ENCODE measurements at places on chromosomes 1 and 21.

- no peak for DNase-seq
These were observed 935.2 kb downstream of the PLA2G4A start for GRCh38 chr1:187763976-187764375.

DNA sequence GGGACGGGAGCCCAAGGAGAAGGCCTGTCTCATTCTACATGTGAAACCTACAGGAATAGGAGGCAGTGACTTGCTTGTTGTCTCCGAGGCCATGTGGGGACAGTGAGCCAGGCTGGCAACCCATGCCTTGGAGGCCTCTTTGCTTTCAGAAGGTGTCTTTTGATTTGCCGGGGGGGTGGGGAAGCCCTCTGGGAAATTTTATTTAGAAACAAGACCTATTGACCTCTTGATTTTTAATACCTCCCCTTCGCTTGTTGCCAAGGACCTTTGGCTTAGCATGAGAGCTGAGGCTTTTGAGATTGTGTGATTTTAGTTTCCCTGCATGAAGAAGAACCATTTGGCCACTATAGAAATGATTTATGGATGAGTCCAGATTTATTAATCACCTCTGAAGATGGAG is 4.1 kb downstream of the ARMH1 start:
- DNase-seq = no peak

DNA sequence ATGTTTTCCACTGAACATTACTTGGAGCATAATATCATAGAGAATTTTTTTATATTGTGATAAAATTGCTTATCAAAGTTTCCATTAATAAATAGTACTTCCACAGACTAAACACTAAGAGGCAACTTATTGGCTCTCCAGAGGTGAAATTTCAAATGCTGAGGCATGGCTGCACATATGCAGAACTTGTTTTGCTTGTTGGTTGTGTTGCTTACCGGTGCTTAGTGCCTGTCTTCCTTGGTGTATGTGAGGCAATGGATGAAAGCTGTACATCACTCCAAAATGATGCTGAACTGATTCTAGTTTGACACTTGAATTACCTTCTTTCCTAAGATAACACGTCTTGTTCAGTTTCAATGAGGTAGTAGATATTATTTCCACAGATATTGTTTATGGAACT is 29.8 kb upstream of the GPR52 start:
- DNase-seq = no peak

DNA sequence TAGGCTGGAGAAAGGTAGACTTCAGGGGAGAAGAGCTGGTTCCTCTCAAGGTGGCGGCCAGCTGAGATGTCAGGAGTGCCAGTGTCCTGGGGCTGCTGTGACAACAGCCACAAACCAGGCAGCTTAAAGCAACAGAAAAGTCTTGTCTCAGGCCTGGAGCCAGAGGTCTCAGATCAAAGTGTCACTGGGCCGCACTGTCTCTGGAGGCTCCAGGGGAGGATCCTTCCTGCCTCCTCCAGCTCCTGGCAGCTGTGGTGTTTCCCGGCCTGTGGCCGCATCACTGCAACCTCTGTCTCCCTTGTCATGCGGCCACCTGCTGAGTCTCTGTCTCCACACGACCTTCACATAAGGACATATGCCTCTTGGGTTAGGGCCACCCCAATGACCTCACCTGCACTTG is 24.4 kb upstream of the TSPEAR start:
- DNase-seq = no peak

- no peak for DNase-seq
These were observed 142.3 kb upstream of the EDN2 start for GRCh38 chr1:41626616-41627375.

DNA sequence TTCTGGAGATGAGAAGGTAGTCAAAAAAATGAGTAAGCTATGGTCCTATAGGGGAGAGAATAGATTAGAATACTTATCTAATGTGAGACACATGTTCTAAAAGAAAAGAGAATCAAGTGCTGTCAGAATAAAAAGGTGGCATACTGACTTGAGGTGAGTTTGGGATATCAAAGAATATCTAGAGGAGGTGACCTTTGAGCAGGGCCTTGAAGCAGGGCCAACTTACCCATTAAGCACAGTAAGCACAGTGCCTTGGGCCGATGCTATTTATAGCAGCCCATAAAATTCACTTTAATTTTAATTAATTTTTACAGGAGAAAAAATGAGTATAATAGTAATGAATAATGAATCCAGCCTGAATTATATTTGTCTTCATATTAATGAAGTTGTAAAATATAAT is 92.2 kb downstream of the XPR1 start:
- no peak for DNase-seq

- no peak for DNase-seq
These were observed 36.5 kb downstream of the PUM1 start for GRCh38 chr1:31029026-31029425.

DNA sequence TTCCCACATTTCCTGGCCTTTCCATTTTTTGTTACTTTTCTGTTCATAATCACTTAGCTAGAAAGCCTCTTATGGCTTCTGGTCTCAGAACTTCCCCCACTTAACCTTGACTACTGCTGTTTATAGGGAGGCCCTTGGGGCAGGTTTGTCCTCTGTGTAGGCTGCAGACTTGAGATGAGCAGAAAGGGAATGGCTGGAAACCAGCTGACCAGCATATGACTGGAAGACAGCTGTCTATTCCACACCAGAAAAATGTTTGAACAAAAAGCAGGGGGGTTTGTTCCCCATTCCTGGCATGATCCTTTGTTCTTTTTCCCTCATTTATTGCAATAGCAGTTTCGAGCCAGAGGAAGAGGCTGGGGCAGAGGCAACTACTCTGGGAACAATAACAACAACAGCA is 4.9 kb upstream of the SH3D21 start:
- no peak for DNase-seq

GRCh38 chr1:59041646-59042277 is 255.1 kb upstream of the FGGY start:
- no peak for DNase-seq

GRCh38 chr1:65421351-65422025 is 1.0 kb downstream of the LEPR start:
- DNase-seq = no peak

- DNase-seq = no peak
These were observed 79.5 kb upstream of the GREM2 start for GRCh38 chr1:240691501-240691900.

- DNase-seq = no peak
These were observed 1.6 kb downstream of the PUSL1 start for GRCh38 chr1:1310109-1310385.

DNA sequence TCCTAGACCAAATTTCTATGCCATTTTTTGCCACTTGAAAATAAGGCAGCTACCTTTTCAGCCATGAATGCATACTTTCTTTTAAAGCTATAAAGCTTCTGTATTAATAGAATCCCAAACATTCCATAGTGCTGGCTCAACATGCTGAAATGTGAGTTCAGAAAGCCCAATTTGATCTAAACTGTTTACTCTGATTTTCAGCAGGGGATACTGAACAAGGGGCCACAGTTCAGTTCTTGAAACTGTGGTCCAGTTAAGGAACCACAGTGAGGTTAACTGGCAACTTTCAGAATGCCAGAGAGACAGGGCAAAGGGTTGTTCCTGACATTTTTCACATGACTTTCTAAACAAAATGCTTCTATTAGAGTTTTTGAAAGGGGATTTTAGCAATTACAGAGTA is 85.7 kb upstream of the COL11A1 start:
- no peak for DNase-seq

GRCh38 chr1:17437580-17438317 is 1.7 kb downstream of the RCC2 start:
- DNase-seq = no peak

- no peak for DNase-seq
These were observed 134.7 kb downstream of the KAZN start for GRCh38 chr1:14733048-14733778.

DNA sequence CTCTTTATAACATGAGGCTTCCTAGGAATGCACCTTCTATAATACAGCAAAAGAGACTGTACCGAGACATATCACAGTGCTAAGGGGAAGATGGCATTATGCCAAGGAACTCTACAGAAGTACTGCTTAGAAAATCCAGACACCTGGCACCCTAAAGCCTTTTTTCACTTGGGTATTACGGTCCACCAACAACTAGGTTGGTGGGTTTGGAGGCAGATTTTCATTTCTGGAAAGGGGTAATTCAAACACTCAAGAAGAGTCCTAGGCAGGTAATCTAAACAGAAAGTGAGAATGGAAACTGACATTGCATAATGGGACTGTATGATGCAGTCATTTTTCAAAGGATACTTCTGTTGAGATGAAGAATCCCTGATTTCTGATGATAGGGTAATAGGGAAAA is 19.6 kb downstream of the SCMH1 start:
- DNase-seq = no peak

DNA sequence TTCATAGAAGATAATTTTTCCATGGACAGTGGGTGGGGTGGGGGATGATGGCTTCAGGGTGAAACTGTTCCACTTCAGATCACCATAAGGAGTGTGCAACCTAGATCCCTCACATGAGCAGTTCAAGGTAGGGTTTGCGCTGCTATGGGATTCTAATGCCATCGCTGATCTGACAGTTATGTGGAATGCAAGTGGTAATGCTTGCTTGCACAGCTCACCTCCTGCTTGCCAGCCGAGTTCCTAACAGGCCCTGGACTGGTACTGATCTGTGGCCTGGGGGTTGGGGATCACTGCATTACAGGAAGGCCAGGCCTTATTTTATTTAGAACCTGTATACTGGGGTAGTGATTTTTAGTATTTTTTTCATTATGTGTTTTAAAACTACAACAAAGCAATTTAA is 22.0 kb downstream of the MAN1A2 start:
- no peak for DNase-seq

- DNase-seq = no peak
These were observed 21.9 kb downstream of the UBASH3A start for GRCh38 chr21:42425591-42425990.

- peak; percentile 95 for DNase-seq
These were observed 28.6 kb downstream of the AKNAD1 start for GRCh38 chr1:108828074-108828961.

DNA sequence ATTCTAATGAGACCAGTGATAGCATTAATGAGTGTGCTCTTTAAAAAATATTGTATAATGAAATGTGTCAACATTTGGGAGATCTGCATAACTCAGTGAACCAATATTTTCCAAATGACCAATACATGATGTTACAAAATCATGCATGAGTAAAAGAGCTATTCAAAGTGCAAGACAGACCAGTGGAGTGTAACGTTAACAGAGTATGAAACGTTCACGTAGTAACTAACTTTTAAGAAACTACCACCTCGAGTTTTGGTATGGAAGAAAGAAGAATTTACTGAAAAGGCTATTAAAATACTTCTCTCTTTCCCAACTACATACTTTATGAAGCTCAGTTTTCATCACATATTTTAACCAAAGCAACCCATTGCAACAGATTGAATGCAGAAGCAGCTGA is 9.6 kb upstream of the SLC6A9 start:
- DNase-seq = no peak

DNA sequence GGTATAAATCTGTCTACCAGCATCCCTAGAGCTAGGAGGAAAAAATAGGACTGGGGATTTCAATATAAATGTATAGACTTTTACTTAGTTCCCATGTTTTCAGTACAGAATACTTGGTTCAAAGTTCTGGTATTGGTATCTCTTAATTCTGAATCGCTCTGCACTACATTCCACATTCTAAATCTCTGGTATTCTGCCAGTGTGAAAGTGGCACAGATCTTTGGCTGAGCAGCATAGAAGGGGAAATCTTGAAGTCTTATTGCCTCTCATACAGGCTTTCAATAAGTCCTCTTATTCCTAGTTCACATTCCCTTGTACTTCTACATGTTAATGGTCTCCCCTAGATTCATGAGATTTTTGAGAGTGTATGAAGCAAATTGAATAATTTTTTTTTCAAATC is 74.0 kb upstream of the HSPA13 start:
- no peak for DNase-seq

GRCh38 chr1:207077470-207078377 is 10.9 kb upstream of the C4BPB start:
- no peak for DNase-seq

GRCh38 chr1:41658431-41659158 is 174.1 kb upstream of the EDN2 start:
- DNase-seq = no peak

- DNase-seq = no peak
These were observed 98.4 kb upstream of the KAZN start for GRCh38 chr1:14500041-14500440.

- no peak for DNase-seq
These were observed 27.2 kb upstream of the TDRD10 start for GRCh38 chr1:154474802-154475201.

- no peak for DNase-seq
These were observed 35.2 kb downstream of the SLC37A1 start for GRCh38 chr21:42548687-42549406.

- no peak for DNase-seq
These were observed 12.0 kb downstream of the PRDX6 start for GRCh38 chr1:173489149-173489600.

GRCh38 chr21:37473491-37473890 is 106.9 kb downstream of the DYRK1A start:
- DNase-seq = no peak

DNA sequence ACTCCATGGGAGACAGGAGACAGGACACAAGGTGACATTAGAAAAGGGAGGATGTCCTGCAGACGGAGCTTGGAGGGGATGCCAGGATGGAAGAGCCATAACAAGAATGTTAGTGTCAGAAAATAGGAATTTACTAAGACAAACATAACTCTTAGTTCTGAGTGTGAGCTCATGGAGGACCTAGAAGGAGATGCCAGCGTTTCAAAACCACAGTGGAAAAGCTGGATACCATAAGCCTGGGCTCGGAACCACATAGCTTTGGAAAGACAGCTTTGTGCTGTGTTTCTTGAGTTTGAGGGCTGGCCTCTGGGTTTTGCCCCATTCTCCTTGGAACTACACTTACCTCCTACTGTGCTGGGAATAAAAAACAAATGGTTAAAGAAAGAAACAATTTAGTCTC is 128.4 kb downstream of the S1PR1 start:
- DNase-seq = peak; percentile 37

DNA sequence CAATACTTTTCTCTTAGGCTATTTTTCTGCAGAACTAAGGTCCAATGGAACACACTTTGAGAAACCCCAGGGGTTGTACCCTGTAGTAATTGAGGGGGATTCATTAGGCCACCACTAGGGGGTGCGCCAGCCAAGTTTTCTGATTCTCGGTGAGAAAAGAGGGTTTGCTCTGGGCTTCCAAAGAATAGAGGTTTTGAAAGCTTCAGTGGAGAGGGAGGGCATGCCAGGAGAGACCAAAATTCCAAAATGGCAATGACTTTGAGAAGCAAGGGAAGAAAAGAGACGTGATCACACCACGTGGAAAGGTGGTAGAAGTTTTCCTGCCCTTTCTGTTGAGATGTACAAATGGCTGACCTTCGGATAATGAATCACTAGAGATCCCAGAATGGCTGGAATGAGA is 323.3 kb downstream of the RPS6KC1 start:
- no peak for DNase-seq

DNA sequence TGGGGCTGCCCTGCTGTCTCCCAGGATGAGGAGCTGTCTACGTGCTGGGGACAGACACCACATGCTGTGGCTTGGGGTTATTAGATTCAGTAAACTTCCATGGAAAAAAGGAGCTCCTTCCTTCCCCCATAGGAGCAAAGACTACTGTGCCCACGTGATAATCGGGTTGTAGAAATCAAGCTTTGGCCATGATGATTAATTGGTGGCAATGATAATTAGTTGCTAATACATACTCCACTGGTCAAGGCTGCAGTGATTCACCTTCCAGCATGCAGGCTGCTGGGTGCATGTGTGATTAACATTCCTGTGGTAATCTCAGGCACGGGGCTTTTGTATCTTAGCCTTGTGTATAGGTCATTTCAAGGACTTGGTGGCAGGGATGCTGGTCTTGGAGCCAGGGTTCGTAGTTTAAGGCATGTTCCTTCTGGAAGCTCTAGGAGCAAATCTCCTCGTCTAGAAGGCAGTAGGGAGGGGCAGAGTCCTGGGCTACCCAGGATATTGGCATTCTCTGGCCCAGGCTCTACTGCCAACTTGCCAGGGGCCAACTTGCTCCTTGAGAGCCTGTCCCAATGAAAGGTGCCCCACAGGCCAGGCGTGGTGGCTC is 41.4 kb downstream of the TMCO4 start:
- DNase-seq = no peak

Measured in esophagus muscularis mucosa (tissue), 4 donors.